ENCODE measurements at places on chromosomes 3 and 15. TPM values are rescaled to one million over a fixed set of nuclear protein-coding genes. Genes with fewer than 3 reads are reported as not detected.

- peak; percentile 73 for DNase-seq
Measured at GRCh38 chr15:50315814-50316630, 39.0 kb downstream of the GABPB1 start.

GRCh38 chr3:31710123-31710803, 177.5 kb downstream of the STT3B start:
- no peak for DNase-seq

DNA sequence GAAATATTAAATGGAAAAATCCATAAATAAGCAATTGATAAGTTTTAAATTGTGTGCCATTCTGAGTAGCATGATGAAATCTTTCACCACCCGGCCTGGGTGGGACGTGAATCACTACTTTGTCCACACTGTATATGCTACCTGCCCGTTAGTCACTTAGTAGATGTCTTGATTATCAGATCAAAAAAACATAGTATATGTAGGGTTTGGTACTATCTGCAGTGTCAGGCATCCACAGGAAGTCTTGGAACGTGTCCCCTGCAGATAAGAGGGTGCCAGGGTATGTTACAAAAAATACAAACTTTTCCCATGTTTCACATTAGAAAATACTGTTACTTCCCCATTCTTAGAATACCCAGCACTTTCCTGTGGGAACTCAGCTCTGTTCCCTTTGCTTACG, 35.2 kb downstream of the FAM81A start:
- DNase-seq = no peak

DNA sequence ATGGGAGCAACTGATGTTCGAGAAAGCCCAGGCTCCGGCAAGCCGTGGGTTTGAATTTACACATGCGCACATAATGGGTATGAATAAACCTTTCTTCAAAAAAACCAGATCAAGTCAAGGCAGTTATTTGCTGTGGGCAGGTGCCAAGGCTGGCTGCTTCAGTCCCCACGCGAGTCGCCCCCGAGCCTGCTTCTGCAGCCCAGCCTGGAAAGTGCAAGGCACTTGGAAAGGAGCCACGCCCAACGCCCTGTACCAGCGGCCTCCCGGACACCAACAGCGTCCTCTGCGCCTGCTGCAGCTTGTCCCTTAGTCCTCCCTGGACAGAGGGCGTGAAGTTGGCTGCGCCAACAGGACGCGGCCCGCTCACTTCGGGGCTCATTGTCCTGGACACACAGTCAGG, 68.9 kb downstream of the KLF15 start:
- no peak for DNase-seq

DNA sequence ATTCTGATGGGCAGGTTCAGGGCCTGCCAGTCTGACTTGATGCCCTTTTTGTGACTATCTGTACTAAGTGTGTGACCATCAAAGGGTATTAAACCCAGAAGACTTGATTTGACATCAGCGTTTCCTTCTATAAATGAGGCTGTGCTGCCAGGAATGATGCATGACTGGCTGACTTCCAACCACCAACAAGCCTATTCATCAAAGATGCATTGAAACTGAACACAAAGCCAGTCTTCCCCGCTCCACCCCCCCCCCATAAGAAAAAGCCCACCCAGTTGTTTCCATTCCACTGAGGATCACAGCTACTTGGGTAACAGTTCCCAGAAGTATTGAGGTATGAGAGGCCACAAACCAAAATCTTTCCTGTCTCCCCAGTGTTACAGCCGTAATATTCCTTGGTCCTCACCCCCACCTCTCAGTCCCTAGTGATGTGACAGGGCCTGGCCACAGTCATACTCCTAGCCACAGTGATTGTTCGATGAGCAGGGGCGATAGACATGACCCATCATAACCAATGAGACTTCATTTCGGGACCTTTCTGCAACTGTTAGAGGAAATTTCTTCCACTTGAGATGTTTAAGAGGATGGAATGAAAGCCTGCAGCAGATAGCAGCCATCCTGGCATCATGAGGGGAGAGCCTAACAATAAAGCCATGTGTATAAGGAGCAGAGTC, 22.6 kb downstream of the SH3BP5 start:
- no peak for DNase-seq

PLSCR2 gene
- not detected for total RNA-seq

- DNase-seq = no peak
Measured at GRCh38 chr15:66389098-66389858, 2.6 kb downstream of the MAP2K1 start.

- DNase-seq = no peak
Measured at GRCh38 chr3:42546691-42547213, 35.0 kb downstream of the SEC22C start.

All from HT-29 (cell line).